GM19239 (cell line): ENCODE measurements at places on chromosomes 16 and 17.

DNA sequence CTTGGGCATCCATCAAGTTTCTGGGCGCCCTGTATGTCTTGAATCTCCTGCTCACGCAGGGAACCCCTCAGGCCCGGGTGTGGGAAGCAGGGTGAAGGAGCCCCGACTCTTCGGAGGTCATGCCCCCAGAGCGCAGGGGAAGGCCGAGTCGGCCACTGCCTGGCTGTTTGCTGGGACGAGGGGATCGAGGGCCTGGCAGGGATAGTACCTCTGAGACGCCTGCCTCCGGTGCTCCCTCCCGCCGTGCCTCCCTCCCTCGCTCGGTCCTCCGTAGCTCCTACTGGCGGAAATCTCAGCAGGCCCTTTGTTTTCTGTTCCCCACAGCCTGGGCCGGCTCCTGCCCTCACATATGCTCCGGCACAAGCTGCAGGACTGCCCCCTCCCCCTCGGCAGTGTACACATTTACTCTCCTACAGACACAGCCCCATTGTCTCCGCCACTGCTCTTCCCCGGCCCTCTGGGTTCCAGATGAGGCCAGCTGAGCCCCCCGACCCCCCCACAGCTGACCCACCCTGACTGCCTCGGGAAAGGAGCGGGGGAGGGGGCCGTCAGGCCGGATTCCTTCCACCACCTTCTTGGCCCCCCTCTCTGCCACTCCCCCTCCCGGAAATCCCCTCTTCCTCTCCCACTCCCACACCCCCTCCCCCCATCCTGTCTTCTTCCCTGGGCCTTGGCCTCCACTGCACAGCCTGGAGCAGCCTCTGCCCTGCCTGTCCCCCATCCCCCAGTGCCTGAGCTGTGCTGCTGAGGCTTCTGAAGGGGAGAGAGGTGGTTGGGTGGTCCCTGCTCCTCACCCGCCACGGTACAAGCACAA is 1.4 kb downstream of the TRAF4 start:
- DNase-seq = no peak

GRCh38 chr17:82848022-82848592 is 8.3 kb upstream of the ZNF750 start:
- no peak for DNase-seq

DNA sequence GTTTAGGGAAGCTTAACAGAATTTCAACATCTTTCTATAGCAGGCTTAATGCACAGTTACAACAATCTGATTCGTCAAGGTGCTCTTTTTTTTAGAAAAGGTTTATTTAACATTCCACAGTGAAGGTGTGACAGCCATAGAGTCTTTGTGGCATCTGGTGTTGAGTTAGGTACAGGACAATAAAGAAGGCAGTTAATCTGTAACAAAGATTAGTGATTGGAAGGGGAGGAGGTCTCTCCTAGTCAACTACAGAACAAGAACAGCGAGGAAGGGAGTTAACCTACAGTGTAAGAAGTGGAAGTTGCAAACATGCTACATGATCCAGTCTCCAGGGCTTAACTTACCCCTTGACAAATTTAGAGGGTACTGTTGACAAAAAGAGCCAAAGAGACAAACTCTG is 3.0 kb upstream of the ZDHHC7 start:
- DNase-seq = no peak

DNA sequence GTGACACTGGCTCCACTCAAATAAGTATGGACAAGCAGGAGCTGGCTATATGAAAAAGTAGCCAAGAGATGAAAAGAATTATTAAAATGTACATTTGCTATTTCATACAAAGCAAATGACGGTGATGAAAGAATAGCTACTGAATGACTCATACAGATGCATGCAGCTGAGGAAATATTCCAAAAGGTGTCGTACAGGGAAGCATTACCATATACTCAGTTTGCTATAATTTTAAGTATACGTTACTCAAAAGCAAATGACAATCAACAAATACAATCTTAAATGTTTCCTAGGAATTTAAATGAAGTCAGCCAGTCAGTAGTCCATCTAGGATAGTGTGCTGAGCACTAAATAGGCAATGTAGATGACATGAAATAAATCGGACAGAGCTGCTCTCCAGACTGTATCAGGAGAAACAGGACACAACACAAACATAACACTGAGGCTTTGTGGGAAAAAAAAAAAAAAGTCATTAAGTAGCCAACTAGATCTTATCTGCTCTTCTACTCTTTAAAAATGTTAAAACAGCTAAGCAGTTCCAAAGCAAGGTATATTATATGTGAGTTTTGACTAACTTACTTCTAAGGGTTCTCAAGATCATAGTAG is 65.0 kb downstream of the NCOR1 start:
- DNase-seq = no peak

DNA sequence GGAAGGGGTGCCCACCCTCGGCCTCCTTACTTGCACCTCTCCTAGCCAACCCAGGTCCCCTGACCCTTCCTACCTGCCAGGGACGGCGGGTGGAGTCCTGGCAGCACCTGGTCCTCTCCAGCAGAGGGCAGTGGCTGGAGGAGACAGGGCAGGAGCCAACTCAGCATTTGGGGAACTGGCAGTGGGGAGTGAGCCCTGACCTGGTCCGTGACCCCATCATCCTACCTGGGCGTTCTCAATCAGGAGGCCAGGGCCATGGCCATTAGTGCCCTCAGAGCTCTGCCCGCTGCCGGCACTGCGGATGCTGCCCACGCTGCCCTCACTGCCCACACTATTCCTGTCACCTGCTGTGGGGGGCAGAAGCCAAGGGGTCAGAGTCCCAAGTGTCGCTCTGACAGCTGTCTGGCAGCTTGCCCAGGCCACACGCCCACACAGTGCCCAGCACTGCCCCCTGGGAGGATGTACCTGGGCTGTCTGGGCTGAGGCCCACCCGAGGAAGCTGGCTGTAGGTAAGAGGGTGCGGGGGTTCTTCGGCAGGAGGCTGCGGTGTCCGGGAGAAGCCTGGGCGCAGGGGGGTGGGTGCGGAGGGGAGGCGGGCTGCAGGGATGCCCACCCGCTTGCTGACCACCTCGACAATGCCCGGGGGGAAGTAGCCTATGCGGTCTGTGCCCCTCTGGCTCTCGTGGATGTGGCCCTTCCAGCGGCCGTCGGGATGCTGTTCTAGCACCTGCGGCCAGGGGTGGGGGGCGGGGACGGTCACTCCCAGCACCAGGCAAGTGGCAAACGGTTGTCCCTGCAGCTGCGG is 10.8 kb downstream of the CASKIN2 start:
- peak; percentile 95 for DNase-seq

DNA sequence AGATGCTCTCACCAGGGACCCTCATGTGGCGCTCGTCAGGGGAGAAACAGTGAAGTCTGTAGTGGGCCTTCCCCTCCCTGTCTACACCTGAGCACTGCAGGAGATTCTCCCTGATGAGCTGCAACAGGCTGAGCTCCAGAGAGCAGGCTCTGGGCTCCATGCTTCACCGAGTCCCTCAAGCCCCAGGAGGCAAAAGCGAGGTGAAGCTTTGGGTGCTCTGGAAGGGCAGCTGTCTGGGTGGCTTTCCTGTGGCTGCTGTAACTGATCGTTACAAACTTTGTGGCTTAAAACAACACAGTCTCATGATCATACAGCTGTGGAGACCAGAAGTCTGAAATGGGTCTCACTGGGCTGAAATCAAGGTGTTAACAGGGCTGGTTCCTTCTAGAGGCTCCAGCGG is 12.1 kb upstream of the CD300LD start:
- no peak for DNase-seq
